ENCODE measurements at places on chromosomes 2 and 18.

DNA sequence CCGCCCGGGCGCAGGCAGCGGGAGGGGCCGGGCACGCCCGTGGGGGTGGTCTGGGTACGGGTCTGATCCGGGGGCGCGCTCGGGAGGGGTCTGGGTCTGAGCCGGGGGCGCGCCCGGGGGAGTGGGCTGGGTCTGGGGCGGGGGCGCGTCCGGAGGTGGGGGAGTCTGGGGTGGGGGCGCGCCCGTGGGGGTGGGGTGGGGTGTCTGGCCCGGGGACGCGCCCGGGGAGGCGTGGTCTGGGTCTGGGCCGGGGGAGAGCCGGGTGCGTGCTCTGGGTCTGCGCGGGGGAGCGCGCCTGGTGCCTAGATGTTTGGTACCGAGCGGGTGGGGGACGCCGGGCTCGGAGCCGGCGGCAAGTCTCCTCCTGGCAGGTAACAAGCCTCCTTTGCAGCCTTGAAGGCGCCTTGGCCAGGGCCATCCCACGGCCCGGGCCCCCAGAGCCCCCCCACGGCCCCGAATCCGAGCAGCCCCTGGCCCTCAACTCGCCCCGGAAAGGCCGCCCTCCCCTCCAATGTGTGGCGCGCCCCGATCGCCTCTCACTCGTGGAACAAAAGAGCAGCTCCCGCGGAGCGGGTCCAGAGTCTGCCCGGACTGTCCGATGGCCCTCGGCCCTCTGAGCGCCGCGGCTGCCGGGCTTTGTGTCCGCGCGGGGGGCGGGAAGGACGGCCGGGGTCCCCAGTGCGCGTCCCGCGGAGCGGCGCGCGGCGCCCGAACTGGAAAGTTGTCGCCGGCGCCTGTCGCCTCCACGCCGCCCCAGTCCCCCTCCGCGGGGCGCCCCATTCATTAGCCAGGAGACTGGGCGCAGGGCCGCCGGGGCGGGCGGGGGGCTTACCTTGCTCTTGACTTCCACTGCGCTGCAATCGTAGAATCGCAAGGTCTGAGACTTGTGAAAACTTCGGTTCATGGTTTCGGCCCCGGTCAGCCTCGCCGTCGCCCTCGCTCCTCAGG is 595 bp downstream of the PARD6G start:
- DNase-seq: peak; percentile 59

- DNase-seq: no peak
Observed at GRCh38 chr18:33156906-33157470, 283.5 kb downstream of the CCDC178 start.

DNA sequence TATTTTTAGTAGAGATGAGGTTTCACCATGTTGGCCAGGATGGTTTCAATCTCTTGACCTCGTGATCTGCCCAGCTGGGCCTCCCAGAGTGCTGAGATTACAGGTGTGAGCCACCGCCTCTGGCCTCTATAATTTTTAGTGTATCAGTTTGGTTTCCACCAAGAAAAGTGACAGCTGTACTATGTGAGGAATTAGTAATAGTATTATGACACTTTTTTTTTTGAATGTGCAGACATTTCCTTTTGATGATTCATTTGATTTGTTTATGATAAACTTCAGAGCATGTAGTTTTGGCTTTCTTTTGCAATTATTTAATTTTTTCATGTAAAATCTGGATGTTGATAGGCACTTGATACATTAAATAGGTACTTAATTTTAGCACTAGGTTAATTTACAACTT is 61.5 kb downstream of the PTPN4 start:
- DNase-seq: no peak

- DNase-seq: no peak
Observed at GRCh38 chr2:60867007-60867406, 14.4 kb upstream of the REL start.

DNA sequence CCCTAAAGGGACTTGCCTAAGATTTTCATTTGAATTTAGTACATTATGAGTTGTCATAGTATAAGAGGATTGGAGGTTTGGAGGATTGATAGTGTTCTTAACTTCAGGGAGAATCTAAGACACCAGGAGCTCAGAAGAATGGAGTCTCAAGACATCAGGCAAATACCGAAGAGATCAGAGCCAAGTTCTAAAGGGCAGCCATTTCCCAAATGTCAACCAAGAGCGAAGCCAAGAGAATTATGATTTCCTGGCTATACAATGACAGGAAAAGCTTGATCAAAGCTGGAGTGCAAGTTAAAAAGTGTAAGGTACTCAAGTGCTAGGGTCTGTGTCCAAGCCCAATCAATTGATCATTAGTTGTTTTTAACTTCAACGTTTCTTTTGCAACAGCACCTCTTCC is 283.0 kb upstream of the FN1 start:
- no peak for DNase-seq

DNA sequence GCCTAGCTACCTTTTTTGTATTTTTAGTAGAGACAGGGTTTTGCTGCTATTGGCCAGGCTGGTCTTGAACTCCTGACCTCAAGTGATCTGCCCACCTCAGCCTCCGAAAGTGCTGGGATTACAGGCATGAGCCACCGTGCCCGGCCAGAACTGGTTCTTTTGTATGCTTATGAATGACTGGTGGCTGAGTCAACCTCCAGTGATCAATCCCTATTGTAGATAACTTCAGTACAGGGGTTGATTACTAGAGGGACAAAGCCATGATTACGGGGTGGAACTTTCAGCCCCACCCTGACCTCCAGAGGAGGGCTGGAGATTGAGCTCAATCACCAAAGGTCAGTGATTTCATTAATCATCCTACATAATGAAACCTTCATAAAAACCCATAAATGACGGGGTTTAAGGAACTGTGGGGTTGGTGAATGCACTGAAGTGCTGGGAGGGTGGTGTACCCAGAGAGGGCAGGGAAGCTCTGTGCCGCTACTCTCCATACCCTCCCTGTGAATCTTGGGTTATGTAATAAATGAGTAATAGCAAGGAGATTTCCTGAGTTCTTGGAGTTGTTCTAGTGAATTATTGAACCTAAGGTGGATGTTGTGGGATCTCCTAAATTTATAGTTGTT is 281.8 kb upstream of the CXCR4 start:
- DNase-seq: no peak

DNA sequence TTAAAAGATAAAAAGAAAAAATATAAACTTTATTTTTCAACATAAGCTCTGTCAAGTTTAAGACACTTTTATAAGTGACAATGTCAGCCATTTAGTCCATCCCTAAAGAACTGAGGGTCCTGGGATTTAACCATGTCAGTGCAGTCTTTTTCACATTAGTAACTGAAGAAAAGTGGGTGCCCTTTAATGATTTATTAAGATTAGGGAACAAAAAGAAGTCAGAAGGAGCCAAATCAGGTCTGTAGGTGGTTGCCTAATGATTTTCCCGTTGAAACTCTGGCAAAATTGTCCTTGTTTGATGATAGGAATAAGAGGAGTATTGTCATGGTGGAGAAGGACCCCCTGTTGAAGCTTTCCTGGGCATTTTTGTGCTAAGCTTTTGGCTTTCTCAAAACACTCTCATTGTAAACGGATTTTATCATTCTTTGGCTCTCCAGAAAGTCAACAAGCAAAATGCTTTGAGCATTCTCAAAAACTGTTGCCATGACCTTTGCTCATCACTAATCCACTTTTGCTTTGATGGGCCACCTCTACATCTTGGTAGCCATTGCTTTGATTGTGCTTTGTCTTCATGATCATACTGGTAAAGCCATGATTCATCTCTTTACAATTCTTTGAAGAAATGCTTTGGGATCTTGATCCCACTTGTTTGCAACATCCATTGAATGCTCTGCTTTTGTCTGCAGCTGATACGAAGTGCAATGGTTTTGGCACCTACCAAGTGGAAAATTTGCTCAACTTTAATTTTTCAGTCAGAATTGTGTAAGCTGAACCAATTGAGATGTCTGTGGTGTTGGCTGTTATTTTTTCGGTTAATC is 22.0 kb downstream of the TSPYL6 start:
- DNase-seq: peak; percentile 15
